ENCODE measurements at places on chromosomes 16 and 17.

- DNase-seq, result no peak
These were observed 430.4 kb downstream of the HAPSTR1 start for GRCh38 chr16:9521749-9522370.

GRCh38 chr16:8646326-8647053 is 25.0 kb downstream of the METTL22 start:
- DNase-seq, result no peak

- no peak for DNase-seq
These were observed 42.9 kb downstream of the HAPSTR1 start for GRCh38 chr16:9134306-9134705.

DNA sequence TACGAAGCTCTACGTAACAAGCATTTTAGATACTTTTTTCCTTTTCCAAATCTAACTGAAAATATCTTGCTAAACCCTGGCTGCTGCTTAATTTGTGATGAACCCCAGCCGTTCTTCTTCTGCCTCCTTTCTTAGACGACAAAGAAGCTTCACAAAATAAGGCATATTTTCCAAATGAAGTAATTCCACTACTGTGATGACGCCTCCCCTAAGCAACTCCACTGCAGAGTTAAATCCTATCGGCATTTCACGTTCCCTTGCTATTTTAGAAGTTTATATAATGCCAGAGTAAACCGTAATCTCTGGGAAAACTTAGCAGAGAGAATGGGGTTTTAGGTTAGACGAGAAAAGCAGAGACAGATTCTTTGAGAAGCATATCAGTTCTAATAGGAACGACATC is 683.1 kb upstream of the SALL1 start:
- DNase-seq, result peak; percentile 49

- DNase-seq, result peak; percentile 49
These were observed 62.0 kb upstream of the NUDT7 start for GRCh38 chr16:77660311-77660710.

DNA sequence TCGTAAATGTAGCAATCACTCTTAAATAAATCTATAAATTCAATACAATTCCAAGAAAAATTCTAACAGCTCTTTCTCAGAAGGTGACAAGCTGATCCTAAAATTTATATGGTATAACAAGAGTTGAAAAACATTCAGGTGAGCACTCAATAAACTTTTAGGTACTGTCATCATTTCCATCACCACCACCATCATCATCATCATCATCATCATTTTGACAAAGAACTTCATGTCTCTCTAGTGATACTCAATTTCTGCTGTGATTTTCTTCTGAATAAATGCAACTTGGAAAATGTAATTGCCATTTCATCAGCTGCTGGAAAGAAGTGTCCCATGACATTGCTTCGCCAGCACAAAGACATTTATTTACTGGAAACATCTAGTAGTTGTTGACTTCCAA is 222.9 kb upstream of the IRX5 start:
- no peak for DNase-seq

DNA sequence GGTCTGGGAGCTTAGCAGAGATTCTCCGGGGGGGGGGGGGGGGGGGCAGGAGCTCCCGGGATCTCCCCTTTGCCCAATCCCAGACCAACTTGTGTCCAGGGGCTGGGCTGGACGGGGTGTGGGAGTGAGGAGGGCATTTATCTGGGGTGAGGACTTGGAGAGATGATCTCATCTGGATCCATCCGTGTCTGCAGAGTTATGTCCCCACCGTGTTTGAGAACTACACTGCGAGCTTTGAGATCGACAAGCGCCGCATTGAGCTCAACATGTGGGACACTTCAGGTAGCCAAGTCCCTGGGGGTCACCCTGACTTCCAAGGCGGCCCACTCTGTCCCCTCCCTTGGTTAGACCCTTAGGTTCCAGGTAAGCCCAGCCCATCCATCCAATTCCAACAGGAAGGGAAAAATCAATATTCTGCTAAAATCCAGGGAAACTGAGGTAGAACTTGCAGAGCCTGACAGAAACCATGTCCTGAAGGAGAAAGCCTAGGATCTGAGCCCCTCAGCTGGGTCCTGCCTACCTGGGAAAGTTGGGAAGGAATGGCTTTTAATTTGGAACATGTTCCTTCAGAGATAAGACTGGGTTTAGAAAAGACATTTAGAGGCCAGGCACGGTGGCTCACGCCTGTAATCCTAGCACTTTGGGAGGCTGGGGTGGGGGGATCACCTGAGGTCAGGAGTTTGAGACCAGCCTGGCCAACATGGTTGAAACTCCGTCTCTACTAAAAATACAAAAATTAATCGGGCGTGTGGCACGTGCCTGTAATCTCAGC is 921 bp downstream of the RND2 start:
- no peak for DNase-seq

GRCh38 chr16:81699596-81699995 is 79.5 kb upstream of the PLCG2 start:
- no peak for DNase-seq

GRCh38 chr17:82019690-82020571 is 2.7 kb downstream of the CENPX start:
- peak; percentile 41 for DNase-seq

GRCh38 chr17:59488805-59489204 is 76.6 kb upstream of the DHX40 start:
- DNase-seq, result no peak

- DNase-seq, result peak; percentile 44
These were observed 56.3 kb upstream of the HAS3 start for GRCh38 chr16:69049146-69049545.

DNA sequence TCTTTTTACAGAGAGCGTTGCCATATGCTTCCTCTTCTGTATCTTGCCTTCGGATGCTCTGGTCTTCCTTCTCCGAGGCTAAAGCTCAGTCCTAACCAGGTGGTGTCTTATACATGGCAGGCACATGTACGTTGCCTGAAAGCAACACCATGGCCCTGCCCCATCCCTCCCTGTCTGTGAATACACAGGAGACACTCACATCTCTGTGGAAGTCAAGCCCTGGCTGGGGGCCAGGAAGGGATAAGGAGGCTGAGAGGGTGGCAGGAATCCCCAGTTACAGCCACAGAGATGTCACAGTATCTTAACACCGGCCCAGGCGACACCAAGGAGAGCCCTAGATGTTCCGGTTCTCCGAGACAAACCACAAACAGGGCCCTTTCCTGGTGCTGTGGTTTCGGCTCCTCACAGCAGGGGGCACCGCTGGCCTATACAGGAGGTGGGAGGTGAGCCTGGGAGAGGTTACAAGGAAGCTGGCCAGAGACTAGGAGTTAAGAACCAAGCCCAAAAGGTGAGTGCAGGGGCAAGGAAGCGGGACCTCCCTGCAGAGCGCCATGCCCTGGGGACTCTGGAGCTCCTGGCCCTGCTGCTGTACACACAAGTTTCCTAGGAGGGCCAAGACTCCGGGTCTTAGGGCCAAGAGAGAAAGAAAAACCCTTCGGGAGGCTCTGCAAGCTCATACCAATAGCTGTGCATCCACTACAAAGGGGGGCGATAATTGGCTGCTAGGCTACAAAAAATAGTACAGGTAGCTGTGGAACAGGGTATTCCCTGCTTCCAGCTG is 41.7 kb downstream of the SRL start:
- DNase-seq, result peak; percentile 66

- no peak for DNase-seq
These were observed 5.8 kb downstream of the TMEM231 start for GRCh38 chr16:75550211-75550662.

GRCh38 chr16:88646345-88647034 is 4.4 kb downstream of the CYBA start:
- DNase-seq, result no peak

DNA sequence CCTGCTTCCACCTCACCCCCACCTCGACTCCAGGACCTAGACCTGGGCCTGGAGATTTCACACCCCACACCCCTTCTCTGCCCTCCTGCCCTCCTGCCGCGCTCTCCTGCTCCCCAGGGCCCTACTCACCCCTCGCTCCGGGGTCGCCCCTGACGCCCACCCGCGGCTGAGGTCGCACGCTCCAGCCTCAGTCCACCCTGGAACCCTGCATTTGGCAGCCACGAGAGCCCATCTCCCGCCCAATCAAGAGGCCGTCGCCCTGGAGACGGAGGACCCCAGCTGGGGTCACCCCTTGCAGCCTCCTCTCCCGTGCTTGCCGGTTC is 16.1 kb downstream of the TLE7 start:
- DNase-seq, result no peak

DNA sequence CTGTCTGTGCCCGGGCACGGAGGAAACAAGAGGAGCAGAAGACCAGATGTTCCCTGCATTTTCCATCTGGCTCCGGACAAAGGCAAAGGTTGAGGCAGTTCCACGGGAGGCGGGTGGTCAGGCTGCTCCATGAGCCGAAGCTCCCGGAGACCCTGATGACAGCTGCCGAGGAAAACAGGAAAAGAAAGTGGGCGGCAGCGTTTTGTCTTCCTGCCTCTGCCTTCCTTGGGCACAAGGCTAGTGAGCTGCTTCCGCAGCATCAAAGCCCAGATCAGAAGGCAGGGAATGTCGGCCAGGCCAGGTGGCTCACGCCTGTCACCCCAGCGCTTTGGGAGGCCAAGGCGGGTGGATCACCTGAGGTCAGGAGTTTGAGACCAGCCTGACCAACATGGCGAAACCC is 16.2 kb downstream of the SLC43A2 start:
- no peak for DNase-seq

DNA sequence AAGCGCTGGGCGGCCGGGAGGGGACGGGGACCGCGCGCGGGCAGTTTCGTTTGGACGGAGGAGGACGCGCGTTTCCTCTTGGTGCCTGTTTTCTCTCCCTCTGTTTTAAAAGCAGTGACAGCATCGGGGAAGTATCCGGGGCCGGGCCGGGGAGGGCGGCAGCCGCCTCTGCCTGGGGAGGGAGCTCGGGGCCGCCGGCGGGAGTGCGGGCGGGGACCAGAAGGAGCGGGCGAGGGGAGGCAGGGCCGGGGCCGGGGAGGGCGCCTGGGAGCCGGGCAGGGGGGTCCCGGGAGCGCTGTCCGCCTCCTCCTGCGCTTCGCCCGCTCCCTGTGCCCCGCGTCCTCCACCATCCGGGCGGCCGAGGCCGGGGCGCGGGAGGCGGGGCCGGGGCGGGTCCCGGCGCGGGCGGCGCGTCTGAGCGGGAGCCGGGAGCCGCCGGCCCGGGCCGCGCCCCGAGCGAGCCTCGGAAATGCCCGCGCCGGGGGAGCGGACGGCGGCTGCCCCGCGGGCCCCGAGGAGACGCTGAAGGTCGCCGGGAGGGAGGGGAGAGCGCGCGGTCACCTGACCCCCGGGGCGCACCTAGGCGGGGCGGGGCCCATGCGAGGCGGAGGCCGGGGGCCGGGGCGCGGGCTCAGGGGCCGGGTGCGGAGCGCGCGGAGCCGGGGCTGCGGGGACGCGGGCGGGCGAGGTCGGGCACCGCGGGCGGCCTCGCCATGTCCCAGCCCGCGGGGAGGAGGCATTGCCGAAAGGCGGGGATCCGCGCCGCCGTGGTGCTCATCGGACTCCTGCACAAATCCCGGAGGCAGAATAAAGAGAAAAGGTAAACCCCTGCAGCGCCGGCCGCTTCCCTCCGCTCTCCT is 57.3 kb downstream of the RAP1GAP2 start:
- DNase-seq, result peak; percentile 49

GRCh38 chr17:69524854-69525253 is 110.4 kb downstream of the MAP2K6 start:
- no peak for DNase-seq

- DNase-seq, result no peak
These were observed 38.8 kb downstream of the EFCAB5 start for GRCh38 chr17:29980261-29980660.

DNA sequence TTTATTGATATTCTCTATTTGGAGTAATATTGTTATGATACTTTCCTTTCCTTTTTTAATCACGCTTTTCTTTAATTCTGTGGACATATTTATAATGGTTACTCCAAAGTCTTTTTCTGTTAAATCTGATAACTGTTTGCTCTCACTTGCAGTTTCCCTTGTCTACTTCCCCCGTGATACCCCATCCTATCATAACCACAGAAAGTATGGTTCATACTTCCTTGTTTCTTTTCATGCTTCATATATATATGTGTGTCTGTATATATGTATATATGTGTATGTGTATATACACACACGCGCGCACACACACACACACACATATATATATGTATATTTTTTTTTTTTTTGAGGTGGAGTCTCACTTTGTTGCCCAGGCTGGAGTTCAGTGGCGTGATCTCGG is 23.5 kb downstream of the SPECC1 start:
- DNase-seq, result no peak

- no peak for DNase-seq
These were observed 10.8 kb downstream of the CASKIN2 start for GRCh38 chr17:75504347-75505151.

DNA sequence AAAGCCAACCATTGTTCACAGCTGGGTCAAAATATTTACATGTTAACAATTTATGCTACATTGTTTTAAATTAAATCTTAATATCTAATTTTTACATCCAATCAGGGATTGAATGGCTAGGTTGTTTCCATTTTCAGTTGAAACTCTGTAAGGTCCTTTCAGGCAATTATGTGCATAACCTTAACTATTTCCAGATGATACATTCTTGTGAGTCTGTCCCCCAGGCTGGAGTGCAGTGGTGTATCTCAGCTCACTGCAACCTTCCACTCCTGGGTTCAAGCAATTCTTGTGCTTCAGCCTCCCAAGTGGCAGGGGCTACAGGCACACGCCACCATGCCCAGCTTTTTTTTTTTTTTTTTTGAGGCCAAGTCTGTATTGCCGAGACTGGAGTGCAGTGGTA is 10.4 kb downstream of the CDC42EP4 start:
- DNase-seq, result no peak

DNA sequence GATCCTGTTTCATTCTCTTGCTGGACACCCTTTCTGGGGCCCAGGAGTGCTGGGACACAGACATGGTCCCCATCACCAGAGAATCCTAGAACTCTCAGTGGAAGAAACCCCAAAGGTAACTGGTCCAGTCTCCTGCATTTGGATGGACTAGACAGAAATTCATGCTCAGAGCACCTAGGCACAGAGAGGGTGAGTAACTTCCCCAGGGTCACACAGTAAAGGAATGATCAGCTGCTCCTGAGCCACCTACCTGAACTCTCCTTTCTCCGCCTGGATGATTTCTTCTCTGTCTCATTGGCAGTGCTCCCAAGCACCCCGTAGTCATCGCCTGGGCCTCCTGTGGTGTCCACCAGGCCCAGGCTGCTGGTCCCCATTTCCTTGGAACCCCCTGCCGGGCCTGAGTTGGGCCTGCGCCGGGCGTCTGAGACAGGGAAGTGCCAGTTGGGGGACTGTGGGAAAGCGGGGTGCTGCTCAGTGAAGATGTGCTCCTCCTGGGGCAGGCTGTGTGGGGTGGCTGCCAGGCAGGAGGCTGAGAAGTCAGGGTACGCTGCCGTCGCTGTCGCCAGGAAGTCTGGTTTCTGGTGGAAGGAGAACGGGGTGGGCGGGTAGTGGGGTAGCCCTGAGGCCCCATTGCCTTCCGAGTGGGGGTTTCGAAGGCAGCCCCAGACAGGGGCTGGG is 767 bp downstream of the MEOX1 start:
- no peak for DNase-seq

DNA sequence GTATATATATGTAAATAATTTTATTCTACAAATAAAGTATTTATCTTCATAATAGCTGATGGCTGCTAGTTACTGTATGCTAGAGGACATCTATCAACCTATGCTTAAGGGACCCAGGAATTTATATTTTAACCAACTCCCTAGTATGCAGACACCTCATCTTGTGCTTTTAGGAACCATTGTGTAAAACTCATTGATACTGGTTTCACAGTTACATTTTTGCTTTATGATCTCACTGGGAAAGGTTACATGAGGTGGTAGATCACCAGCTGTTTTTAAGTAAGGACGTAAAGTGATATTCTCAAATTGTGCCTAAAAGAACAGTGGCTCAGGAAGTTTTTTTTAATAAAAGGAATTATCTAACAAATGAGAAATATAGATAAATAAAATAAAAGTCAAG is 56.4 kb downstream of the VMP1 start:
- peak; percentile 90 for DNase-seq

GRCh38 chr17:77180503-77181357 is 40.0 kb downstream of the SEC14L1 start:
- no peak for DNase-seq
